ENCODE measurements at places on chromosomes 1 and 21.

DNA sequence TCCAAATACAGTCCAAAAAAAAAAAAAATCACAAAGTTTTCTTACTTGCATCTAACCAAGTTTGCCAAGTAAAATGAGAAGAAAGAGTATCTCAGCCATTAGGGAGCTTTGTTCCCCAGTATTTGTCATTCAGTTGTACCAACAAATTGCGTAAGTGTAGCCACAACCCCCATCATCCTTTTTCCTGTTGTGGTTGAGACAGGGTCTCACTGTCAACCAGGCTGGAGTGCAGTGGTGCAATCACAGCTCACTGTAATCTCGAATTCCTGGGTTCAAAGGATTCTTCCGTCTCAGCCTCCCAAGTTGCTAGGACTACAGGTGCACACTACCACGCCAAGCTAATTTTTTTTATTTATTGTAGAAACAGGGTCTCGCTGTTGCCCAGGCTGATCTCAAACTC is 9.5 kb downstream of the STX6 start:
- no peak for DNase-seq

- no peak for DNase-seq
Observed at GRCh38 chr1:26526287-26526686, 3.3 kb upstream of the RPS6KA1 start.

- DNase-seq = no peak
Observed at GRCh38 chr1:95415146-95415545, 181.1 kb downstream of the RWDD3 start.

GRCh38 chr21:36127250-36127904 is 7.5 kb upstream of the CBR3 start:
- no peak for DNase-seq

DNA sequence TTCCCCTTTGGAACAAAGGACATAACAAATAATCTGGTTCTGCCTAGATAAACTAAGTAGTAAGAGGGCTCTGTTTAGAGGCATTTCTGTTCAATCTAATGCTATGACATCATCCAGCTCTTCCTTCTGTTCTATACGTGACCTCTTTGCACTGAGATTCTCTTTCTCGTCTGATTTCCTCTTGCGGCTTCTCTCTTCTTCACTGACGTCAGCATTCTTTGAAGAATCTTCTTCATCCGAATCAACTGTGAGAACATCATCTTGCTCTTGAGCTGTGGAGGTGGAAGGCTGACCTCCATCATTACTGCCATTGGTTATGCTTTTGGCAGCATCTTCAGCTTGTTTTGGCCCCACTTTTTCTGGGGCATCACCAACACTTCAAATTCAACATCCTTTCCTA is 130.4 kb downstream of the HS2ST1 start:
- no peak for DNase-seq
